ENCODE measurements at places on chromosomes 2 and 18.

GRCh38 chr2:115412501-115412900, 970.1 kb downstream of the DPP10 start:
- DNase-seq, result no peak

GRCh38 chr2:120864981-120865380, 129.3 kb downstream of the GLI2 start:
- DNase-seq, result no peak

GRCh38 chr2:137048455-137048854, 283.1 kb downstream of the THSD7B start:
- no peak for DNase-seq

DNA sequence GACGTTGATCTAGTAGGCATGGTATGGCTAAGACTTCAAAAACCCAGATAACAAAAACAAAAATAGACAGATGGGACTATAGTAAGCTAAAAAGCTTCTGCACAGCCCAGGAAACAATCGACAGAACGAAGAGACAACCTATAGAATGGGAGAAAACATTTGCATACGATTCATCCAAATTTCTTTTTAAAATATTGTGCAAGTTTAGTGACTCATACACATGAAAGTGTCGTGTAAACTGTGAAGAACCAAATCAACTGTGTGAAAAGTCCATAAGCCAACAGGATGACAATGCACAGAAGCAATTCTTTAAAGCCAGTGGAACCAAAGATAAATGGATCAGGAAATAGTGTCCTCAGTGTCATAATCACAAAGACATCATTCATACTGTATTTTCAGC, 671.1 kb downstream of the RNF144A start:
- no peak for DNase-seq

GRCh38 chr2:11043245-11043644, 112.0 kb upstream of the SLC66A3 start:
- no peak for DNase-seq

DNA sequence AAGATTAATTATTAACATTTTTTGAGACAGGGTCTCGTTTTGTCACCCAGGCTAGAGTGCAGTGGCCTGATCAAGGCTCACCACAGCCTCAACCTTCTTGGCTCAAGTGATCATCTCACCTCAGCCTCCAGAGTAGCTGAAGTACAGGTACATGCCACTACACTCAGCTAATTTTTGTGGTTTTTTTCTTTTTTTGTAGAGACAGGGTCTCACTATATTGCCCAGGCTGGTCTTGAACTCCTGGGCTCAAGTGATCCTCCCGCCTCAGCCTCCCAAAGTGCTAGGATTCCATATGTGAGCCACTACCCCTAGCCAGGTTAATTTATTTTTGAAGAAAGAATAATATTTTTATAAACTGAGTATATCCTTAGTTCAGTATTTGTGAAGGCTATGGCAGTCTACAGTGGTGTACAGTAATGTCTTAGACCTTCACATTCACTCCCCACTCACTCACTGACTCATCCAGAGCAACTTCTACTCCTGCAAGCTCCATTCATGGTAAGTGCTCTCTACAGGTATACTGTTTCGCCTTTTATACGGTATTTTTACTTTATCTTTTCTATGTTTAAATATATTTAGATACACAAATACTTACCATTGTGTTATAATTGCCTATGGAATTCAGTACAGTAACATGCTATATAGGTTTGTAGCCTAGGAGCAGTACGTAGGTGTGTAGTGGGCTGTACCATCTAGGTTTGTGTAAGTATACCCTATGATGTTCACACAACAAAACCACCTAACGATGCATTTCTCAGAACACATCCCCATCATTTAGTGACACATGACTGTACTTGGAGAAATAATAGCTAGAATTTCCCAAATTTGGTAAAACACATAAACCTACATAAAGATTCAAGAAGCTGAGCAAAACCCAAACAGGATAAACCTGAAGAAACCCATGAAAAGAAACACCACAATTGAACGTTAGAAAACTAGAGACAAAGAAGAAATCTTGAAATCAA, 38.6 kb downstream of the MGAT4A start:
- DNase-seq, result no peak

GRCh38 chr2:36177282-36177681, 178.3 kb upstream of the CRIM1 start:
- no peak for DNase-seq

DNA sequence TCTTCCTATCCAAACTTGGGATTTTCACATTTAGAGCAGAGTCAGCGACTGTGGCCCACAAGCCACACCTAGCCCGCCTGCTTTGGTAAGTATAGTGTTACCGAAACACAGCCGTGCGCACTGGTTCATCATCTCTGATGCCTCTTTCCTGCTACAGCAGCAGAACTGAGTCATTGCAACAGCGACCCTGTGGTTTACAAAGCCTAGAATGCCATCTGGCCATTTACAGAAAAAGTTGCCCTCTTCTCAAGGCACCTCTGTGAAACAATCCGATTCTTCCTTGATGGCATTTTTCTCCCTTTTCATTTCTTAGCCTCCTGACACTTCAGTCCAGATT, 10.7 kb upstream of the IAH1 start:
- DNase-seq, result no peak

GRCh38 chr18:29146068-29146467, 969.1 kb upstream of the CDH2 start:
- no peak for DNase-seq

- DNase-seq, result no peak
Observed at GRCh38 chr2:174560737-174561136, 36.9 kb downstream of the WIPF1 start.

DNA sequence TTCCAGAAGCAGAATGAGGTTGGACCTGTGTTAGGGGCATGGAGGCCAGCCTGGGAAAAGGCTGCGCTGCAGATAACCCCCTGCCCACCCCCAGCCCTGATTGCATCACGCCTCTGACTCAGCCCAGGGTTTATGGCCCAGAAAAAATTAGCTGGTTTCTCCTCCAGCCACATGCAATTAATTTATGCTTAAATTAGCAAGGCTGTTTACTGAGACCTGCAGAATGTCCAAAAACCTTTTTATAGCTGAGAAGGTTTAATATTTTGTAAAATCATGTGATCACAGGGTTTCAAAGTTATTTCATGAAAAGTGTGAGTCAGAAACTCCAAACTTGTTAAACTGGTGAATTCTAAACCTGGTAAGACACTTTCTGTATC, 123.1 kb upstream of the HDAC4 start:
- DNase-seq, result no peak

GRCh38 chr2:207337234-207338219, 171.8 kb upstream of the KLF7 start:
- DNase-seq, result no peak

DNA sequence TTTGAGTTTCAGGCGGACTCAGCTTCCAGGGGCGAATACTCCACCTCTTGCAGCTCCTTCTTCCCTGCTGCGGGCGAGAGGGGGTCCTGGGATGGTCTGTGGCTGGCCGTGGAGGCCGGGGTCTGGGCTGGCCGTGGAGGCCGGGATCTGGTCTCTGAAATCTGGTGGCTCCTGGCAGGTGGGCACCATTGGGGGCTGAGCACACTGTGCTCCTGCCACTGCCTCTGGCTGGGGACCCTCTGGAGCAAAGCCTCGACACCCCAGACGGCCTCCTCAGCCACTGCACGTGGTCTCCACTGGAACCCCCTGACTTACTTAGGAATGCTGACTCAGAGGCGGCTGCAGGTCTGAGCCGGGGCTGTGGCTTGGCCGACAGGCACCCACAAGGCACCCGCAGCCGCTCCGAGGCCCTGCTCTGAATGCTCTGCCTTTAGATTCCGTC, 100.1 kb upstream of the ALKAL2 start:
- DNase-seq, result no peak

- DNase-seq, result no peak
Observed at GRCh38 chr2:157789256-157789655, 86.9 kb downstream of the ACVR1 start.

DNA sequence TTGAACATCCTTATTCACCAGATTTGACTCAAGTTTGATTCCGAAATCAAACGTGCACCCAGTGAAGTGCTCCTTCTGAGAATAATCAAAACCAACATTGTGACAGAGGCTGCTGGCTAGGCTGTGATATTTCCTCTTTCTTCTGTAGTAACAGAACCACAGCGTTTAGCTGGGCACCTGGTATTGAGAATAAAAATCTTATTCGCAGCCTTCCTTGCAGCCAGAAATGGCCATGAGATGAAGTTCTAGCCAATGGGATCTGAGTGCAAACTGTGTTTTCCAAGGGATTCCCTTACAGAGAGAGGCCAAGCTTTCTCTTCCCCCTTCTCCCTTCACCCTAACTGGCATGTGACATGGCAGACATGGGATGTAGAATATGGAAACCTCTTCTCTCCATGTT, 51.7 kb downstream of the TMEM163 start:
- no peak for DNase-seq

DNA sequence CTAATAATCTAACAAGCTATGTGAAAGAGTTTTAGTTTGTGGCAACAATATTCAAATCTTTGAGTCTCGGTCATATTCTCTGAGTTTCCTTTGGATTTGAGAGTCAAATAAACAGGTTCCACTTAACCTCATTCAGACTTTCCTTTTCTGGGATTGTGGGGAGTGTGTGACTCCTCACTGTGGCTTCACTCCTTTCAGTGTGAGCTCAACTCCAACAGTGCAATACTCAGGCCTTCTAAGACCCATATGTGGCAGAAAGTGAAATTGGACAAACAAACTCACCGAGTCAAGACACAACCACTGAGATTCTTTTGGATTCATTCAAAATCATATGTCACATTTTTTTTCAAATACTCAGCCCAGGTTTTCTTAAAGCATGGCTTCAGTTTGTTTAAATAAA, 25.4 kb downstream of the SLC9A4 start:
- no peak for DNase-seq

DNA sequence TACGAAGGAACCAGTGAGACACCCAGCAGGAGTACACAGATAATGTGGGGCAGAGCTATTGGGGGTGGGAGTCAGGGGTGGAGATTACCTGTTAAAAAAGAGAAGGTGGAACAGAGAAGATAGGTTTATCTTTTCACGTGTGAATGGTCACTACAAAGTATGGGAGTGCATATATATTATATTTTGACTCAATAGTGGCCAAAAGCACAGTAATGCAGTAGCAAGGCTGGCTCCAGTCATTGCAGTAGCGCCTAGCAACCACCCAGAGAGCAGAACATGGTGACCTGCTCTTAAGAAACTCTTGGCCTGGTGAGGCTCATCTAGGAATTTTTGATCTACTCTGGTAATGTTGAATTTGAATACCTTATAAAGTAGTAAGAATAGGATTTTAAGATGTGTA, 1.0 kb downstream of the IMPACT start:
- DNase-seq, result peak; percentile 13

DNA sequence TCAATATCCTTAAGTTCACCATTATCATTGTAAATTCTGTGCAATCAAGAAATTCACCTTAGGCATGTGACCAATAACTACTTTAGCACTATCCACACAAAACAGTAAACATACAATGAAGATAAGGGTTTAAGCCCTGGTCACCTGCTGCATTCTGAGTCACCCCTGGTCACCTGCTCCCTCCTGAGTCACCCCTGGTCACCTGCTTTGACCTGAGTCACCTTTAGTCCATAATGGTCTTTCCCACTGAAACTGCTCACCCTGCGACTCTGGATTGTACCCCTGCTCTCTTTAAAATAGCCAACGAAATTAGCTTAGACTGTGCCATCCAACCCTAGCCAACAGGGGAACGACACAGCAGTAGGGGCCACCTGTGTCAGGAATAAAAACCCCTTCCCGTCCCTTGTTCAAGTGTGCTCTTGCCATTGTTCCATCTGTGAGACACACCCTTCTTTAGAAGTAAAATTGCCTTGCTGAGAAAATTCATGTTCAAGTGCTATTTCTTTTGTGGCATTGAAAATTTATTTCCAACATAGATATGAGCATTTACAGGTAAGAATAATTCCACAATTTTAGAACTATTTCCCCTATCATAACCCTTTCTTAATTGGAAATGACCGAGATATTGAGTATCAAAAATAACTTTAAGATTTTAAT, 902.8 kb downstream of the DSC3 start:
- DNase-seq, result no peak

DNA sequence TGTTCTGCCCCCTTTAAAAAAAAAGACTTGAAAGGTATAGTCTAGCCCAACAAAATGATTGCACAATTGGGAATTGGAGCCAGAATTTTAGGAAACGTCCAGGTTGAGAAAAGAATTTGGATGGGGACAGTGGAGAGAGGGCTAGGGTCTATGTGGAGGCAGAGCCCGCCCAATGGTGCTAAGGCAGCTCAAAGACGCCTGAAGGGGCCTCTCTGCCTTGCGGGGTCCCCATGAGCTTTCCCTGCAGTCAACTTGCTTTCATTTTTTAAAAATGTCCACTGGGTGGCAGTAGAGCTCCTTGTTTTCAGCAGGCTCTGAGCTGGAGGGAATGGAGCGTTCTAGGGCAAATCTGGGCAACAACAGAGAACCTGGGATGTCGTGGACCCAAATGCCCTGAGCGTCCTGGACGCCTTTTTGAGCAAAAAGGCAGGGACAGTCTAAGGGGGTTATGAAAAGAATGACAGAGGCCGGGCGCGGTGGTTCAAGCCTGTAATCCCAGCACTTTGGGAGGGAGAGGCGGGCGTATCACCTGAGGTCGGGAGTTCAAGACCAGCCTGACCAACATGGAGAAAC, 40.2 kb upstream of the ITM2C start:
- peak; percentile 88 for DNase-seq

DNA sequence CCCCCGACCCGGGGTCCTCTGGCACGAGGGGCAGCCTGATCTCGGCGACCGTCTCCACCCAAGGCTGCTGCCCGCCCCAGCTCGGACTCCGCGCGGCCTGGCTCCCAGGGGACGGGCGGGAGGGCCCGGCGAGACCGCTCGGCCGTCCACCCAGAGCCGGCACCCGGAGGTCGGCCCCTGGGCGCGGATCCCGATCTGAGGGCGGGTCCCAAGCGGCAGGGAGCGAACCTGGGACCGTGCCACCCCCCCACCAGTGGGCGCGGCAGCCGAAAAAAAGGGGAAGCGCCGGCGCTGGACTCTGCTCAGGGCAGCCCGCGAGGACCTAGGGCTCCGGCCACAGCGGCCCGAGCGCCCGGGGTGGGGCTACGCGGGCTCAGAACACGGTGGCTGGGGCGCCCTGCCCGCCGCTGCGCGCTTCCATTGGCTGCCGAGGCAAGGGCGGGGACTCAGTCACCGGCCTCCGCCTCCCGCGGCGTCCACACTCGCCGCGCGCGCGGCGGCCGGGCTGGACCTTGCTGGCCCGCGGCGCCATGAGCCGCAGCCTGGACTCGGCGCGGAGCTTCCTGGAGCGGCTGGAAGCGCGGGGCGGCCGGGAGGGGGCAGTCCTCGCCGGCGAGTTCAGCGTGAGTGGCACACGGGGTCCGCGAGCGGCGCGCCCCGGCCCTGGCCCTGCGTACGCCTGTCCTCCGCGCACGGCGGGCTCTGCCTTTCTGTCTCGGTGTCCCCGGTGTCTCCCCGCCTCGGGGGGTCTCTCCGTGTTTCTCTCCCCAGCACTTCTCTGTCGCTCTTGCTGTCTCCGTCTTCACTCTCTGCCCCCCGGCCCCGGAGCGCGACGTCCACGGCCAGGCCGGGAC, at the start of gene PTPN18:
TSS of gene PTPN18 (plus strand) at position 479 of the 854 bp plus-strand sequence. CDS start at position 531, 52 bp downstream.
- DNase-seq, result peak; percentile 93

- DNase-seq, result no peak
Observed at GRCh38 chr2:189221811-189222467, 42.4 kb upstream of the COL5A2 start.

GRCh38 chr2:128421861-128422311, 103.2 kb upstream of the HS6ST1 start:
- DNase-seq, result no peak

- no peak for DNase-seq
Observed at GRCh38 chr2:105344704-105345345, 7.5 kb downstream of the C2orf49 start.

GRCh38 chr2:15365411-15365810, 195.7 kb downstream of the NBAS start:
- DNase-seq, result no peak
